ENCODE measurements at places on chromosomes 7 and 10.

- DNase-seq, result no peak
Observed at GRCh38 chr7:25854059-25854458, 297.9 kb upstream of the NFE2L3 start.

DNA sequence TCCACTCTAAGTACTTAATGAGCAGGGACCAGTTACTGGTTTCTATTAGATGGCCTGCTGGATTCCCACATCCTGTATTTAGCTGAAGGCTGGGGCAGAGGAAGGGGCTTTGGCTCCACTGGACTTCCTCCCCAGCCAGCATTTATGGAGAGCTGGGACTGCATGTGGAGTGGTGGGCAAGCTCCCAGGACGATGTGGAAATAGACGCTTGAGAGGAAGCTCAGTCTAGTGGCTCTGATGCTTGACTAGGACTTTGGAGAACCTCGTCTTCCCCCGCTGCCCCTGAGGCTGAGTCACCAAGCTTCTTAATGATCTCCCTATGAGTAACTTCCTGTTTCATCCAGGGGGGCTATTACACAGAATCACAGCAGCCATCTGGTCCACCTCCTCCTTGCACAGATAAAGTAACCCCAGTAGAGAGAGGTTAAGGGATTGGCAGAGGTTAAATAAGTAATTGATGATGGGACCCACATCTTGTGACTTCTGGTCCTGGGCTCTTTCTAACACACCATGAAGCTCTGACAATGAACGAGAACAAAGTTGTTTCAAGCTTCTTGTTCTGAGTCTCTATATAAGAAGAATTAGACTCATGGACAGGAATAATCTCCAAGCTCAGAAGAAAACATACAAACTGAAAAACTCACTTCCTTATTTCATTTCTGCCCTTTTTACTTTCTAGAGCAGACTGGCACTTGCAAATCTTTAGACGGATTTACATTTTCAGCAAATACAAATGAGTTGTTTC lies 126.2 kb downstream of the PRPF18 start:
- no peak for DNase-seq

GRCh38 chr7:98409843-98410242 lies 9.0 kb upstream of the BAIAP2L1 start:
- no peak for DNase-seq

DNA sequence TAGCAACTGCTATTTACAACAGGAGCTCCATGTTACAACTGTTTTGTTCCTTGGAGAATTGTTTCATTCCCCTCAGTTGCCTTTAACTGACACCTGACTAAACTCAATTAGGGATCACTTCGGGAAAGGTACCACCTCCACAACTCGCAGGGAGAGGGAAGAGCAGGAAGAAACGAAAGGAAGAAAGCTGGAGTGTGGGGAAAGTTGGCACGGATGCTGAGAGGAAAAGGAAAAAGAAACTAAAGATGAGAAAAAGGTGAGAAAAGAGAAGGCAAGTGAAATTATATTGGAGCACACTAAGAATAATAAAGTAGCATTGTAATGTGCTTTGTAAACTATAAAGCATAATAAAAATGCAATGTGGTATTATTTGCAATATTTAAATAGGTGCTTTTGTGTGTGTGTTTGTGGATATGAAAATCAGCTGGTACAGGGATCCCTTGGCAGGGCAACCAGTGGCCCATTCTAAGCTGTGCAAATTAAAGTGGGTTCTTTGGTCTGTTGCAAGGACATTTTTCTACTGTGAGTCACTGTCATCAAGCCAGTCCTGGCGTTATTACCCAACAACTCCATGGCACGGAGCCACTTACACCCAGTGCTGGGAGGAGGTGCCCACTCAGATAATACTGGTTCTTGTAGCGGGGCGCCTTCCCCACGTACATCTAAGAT lies 45.9 kb downstream of the HIPK2 start:
- no peak for DNase-seq

- DNase-seq, result no peak
Observed at GRCh38 chr10:87605628-87606251, 53.9 kb upstream of the PAPSS2 start.

- DNase-seq, result no peak
Observed at GRCh38 chr7:152872061-152872744, 112.7 kb downstream of the ACTR3B start.

DNA sequence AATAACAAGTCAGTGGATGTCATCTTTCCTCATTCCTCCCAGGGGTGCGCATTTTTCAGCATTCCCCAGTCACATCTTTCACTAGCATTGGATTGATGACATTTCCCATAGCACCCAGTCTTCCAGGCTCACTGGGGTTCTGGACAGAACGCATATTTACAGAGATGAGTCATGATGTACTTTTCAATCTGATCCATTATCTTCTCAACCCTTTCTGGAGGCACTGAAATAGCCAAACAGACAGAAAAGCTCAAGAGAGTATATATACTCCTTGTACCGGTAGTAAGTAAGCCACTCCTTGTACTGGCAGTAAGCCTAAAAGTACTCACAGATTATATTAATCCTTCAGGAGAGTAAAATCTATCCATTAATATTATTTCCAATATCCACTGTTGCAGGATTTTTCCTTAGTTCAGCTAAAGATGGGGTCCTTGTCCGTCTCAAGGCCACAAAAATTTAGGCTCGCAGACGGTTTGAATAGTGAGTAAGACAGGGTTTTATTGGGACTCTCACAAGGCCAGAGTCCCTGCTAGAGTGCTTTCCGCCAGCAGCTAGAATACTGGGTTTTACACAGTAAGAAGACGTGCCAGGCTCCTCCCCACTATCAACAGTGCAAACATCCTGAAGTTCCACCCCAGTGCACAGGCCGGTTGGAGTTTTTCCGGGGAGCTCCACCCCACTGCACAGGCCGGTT lies 60.8 kb downstream of the MDH2 start:
- DNase-seq, result no peak

DNA sequence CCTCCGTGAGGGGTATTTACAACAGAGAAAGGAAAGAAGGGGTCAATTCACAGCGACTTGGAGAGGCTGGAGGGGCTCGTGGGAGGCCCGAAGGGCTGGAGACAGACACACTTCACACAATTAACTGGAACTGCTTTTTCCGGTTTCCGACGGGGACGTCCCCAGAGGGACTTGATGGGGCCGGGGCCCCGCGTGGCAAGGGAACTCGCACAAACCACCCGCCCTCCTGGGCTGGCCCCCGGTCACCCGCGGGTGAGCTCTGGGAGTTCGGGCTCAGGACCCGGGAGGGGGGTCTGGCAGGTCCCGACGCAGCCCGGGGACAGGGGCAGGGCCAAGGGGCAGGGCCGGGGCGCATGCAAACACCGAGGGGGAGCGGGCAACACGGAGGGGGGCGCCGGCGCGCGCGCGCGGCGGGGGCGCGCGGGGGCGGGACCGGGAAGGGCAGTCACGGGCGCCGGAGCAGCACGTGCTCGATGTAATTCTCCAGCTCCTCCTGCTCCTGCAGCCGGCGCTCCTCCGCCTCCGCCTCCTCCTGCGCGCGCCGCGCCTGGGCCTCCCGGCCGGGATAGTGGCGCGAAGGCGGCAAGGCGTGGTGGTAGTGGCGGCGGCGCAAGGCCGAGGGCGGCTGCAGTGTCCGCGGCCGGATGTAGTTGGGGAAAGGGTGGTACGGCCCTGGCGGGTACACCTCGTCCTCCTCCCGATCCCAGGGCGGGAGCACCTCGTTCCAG lies 2.7 kb downstream of the VGF start:
- DNase-seq, result no peak

- DNase-seq, result no peak
Observed at GRCh38 chr7:141731476-141732149, 6.5 kb upstream of the SSBP1 start.

- no peak for DNase-seq
Observed at GRCh38 chr10:7563770-7564169, 103.0 kb downstream of the ITIH5 start.

- no peak for DNase-seq
Observed at GRCh38 chr7:48140001-48140681, 31.1 kb upstream of the ABCA13 start.

DNA sequence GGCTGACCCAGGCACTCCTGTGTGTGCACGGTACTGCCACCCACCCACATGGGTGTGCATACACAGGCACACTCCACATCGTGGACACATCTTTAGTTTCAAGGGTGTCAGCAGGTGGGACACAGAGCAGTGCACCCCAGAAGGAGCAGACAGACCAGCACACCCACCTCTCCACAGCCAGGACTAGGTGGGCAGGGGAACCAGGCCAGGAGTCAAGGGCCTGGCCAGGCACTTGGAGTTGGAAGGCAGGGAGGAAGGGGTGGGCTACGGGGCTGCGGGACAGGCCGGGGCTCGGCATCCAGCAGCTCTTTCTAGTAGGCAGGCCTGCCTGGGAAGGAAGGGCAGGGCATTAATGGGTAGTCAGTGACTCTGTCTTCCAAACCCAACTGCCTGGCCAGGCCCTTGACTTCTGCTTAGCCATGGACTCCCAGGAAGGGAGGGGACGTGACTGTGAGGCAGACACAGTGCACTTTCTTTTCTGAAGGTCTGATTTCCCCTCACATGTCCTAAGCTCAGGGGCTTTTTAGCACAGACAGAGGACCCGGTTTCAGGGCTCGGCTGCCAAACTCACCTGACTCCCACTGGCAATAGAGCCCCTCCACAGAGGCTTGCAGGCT lies 14.6 kb downstream of the RASGEF1A start:
- DNase-seq, result no peak

- DNase-seq, result no peak
Observed at GRCh38 chr7:139525750-139526149, 2.3 kb downstream of the CLEC2L start.

- no peak for DNase-seq
Observed at GRCh38 chr7:109890622-109891021, 1200.3 kb upstream of the LRRN3 start.

GRCh38 chr7:128963327-128963757 lies 25.6 kb downstream of the IRF5 start:
- no peak for DNase-seq

DNA sequence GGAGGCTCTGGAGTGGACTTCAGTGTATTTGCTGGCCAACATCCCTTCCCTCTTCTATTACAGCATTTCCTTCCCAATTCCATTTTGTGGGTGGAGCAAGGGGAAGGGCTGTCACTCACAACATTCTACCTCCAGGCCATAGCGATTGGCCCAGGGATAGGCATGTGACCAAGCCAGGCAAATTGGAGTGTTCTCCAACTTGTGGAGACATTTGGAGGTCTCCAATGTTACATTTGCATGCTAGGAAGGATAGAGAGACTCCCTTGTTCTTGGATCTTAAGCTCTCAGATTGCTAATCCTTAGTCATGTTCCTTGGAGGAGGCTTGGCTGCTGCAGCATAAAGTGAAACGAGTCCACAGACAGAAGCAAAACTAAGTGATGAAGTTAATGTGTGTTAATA lies 95.6 kb upstream of the KIF5B start:
- DNase-seq, result no peak

DNA sequence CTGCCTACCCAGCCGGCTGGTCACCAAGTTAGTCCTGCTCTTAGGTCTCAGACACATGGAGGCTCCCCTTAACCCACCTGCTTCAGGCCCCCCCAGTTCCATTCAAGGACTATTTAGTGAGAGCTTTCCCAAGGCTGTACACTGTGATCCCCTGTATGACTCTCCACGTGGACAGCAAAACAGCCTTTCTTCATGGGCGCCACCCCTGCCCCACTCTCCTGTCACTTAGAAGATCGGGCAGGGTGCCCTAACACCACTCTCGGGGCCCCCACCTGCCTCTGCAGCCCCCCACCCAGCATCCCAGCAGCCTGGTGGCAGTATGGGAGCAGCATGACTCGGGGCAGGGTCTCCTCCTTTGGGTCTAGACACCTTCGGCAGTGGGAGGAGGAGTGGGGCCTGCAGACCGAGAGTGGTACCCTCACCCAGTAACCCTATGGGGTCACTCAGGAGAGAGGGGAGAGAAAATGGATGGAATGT lies 116.6 kb downstream of the PTPN20 start:
- DNase-seq, result no peak

GRCh38 chr7:94649450-94649849 lies 6.5 kb downstream of the SGCE start:
- no peak for DNase-seq

GRCh38 chr7:147412109-147412508 lies 1178.5 kb upstream of the C7orf33 start:
- DNase-seq, result no peak

DNA sequence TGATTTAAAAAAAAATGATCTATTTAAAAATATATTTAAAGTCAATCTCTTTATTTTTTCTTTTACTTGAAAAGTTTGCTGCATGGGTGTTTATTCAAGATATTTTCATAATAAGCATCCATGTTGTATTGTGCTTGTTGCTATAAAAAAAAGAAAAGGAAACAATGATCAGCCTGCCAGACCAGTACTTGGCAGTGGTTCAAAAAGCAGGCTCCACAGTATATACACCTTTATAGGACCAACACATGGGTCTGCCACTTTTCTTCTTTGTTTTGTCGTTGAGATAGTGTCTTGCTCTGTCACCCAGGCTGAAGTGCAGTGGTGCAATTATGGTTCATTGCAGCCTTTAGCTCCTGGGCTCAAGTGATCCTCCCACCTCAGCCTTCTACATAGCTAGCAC lies 228.0 kb downstream of the TWIST1 start:
- DNase-seq, result no peak

- no peak for DNase-seq
Observed at GRCh38 chr7:128838109-128838779, 8.0 kb downstream of the FLNC start.

DNA sequence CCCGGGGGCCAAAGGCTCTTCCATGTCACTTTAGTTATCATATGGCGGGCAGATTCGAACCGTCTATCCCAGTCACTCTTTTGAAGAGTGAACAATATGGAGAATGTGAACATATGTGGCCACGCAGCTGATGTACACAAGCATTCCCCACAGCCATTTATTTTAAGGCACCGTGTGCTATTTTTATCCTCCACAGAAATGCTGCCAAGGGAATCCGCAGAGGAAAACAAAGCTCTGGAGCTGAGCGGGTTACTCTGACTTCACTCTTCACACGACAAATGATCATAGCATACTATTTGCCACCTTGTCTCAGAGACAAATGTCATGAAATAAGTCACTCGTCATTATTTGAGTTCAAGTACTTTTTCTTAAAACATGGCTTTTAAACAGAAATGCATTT lies 100.3 kb downstream of the CTBP2 start:
- DNase-seq, result no peak

DNA sequence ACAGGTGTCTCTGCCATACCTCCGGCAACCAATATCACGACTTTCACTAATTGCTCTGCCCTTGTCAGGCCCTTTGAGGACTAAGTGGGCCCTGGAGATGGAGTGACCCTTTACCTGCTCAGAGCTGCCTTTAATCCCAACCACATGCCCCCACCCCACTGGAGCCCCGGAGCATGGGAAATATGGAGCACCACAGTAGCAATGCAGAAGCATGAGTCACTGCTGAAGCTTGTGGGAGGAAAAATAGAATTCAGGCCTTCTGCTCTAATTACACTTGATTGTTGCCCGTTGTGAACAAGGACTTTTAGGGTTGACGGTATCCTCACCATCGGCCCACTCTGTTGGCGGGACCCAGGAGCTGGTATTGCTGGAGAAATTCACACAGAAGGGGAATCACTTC lies 52.5 kb upstream of the FRMD4A start:
- DNase-seq, result no peak

Measured in effector memory CD8-positive, alpha-beta T cell (primary cell).